ENCODE measurements at places on chromosomes 11 and 22.

DNA sequence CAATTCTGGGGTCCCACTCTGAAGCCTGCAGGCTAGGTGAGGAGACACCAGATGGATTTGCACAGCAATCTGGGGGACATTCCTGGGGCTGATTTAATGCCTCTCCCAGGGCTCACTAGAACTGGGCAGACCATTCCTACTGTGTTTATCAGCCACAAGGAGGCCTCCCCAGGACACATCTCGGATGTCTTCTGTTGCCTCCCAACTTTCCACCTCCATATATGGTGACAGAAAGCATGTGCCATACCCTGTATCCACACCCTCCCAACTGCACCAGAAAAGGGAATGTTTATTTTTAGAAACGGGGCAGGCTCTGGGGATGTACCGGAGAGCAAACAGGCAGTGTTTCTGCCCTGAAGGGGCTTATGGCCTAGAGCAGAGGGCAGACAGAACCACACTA is 181.8 kb downstream of the CSNK2A3 start:
- DNase-seq: no peak

DNA sequence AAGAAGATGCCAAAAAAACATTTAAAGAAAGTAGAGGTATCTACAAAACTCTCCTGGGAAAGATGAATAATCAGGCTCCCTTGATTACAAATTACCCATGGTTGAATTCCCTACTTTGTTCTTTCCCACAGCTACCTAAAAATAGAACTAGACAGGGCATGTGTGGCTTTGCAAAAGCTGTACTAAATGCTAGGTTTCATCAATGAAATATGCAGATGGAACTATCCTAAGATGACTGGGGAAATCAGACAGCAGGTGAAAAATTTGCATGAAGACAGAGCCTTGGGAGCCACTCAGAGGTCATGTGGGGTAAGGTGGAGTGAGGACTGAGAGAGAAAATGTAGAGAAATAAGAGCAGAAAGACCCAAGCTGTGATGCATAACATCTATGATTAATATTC is 14.7 kb downstream of the LAYN start:
- DNase-seq: no peak

GRCh38 chr11:15912825-15913224 is 443.5 kb downstream of the SOX6 start:
- DNase-seq: no peak

GRCh38 chr11:73975479-73975757 is 7.2 kb downstream of the UCP2 start:
- DNase-seq: no peak

Measured in NCI-H1092 (cell line).